ENCODE measurements at places on chromosomes 5 and 9.

DNA sequence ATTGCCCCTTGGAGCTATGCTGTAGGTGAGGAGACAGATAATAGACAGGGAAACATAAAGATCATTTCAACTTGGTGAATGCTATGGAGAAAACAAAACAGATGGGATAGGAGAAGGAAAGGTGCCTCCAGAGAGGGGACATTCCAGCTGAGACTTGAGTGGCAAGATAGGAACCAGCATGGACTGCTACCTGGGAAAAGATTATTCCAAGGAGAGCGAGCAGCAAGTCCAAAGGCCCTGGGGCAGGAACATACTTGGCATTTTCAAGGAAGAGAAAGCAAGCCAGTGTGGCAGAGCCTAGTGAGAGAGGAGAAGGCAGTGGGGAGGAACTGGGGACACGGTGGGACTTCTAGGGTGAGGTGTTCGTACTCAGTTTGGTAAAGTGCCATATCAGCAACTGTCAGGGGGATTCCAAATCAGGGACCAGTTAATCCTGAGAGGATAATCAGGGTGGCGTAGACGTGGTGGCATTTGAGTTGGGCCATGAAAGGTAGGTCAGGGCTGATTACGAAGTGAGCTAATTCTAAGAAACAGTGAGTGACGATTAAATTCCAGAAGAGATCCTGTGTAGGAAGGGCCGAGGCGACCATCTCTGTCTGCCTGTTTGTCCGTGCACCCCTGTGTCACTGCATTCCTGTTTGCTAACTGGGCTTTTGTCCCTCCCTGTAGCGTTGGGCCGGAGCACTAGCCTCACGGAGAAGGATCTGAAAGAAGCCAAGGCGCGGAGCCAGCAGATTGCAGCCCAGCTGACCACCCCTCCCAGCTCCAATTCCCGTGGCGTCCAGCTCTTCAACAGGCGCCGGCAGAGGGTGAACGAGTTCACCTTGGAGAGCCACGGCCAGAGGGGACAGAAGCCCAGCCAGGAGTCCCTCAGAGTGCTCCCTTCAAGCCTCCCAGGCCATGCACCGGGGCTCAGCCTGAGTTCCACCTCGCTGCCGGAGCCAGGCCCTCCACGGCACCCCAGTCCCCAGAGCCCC is 7.1 kb downstream of the SYNPO start:
- no peak for DNase-seq

DNA sequence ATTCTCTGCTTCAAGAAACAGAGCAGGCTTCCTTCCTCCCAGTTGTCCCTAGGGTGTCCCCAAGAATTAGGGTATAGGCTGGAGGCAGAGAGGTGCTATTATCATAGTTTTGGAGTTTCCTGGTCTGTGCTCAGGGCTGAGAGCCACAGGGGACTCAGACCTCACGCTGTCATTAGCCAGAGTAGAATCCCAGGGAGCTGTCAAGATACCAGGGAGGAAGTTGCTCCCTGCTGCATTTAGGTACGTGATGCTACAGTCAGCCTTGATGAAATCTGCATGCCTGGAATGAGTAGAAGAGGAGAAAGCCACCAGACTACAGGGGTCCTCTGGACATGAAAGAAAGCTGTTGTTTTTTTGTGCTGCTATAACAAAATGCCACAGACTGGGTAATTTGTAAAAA is 273.2 kb downstream of the SH3GL2 start:
- DNase-seq, result no peak

DNA sequence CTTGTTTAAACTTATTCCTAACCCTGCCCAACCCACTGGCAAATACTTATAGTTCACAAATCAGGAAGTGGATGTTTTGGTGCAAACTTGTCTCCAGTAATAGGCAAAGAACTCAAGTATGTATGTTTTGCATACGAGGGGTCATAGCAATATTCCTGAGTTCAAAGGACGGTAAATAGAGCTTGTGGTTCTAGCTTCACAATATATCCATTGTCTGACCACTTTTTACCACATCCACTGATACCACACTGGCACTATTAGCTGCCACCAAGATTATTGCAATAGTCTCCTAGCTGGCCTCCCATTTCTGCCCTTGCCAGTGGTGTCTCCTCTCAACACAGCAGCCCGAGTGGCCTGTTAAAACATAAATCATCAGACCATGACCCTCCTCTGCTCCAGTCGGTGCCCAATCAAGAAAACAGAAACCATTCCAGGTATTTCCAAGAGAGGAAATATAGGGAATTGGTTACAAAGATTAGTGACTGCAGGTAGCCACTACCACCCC is 17.0 kb downstream of the GRXCR2 start:
- no peak for DNase-seq

DNA sequence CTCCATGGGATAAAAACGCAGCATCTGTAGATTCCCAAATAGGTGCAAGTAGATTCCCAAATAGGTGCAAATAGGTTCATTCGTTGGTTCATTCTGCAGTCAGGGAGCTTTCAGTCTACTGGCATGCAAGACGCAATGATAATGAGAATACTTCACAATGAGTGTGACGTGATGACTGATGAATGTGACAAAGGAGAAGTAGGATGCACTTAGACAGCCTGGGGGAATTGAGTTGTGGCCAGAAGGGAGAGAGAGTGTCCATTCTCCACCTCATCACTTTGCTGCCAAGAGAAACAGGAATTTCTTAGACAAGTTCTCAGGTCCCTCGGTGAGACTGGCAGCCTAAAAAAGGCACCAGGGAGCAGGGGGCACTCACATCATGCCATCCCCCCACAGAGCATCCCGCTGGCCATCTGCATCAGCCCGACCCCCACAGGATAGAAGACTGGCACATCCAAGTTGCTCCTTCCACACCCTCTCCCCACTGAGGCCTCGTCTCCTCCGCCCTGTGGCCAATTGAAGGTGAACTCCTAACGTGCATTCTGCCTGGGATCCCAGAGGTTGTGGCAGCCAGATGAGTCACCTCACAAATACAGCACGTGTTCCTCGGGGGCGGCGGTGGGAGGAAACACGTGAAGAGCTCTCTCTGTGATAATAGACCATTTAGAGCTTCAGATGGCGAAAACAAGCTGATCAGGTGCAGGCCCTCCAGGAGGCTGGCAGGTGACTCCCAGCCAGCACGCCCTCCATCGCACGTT is 19.9 kb upstream of the KCNIP1 start:
- DNase-seq, result no peak

Measured in AML-193 (cell line).